Mucosa of descending colon (tissue), 3 donors: ENCODE measurements at places on chromosomes 7 and 10. TPM values are rescaled to one million over a fixed set of nuclear protein-coding genes. Genes with fewer than 3 reads are reported as not detected.
A peak's percentile ranks its signal among the peaks of the same experiment; 100 is the strongest.

GRCh38 chr7:149196705-149197171 is 1.4 kb downstream of the ZNF282 start:
- peak; percentile 35 for DNase-seq

GRCh38 chr7:123936388-123936787 is 11.3 kb downstream of the SPAM1 start:
- DNase-seq, result no peak

CRYGN gene
- total RNA-seq, result not detected

- no peak for DNase-seq
Observed at GRCh38 chr10:62637249-62638061, 167.1 kb upstream of the ADO start.

DNA sequence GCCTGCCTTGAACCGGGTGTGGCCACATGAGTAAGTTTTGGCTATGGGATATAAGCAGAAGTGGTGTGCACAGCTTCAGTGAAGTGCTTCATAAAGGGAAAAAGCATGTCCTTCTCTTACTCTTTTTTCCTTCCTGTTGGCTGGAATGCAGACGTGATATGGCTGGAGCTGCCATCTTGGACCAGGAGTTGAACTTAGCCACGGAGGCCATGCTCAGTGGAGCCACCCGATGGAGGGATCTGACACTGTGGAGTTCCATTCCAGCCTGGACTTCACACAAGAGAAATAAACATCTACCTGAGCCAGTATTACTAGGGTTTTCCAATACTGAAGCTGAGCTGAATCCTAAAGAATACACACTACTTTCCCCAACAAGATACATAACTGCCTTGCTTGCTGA is 52.3 kb downstream of the CCDC3 start:
- no peak for DNase-seq

- DNase-seq, result no peak
Observed at GRCh38 chr7:129351320-129351719, 82.9 kb upstream of the STRIP2 start.

- DNase-seq, result no peak
Observed at GRCh38 chr7:96901822-96902445, 103.4 kb upstream of the DLX6 start.

DNA sequence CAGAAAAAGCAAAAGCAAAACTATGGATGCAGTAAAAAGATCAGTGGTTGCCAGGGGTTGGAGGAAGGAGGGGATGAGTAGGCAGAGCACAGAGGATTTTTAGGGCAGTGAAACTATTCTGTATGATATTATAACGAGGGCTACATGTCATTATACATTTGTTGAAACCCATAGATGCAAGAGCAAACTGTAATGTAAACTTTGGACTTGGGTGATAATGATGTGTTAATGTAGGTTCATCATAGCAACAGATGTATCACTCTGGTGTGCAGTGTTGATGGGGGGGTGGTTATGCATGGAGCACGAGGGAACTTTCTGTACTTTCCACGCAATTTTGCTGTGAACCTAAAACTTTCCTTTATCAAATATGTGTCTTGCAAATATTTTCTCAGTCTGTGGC is 23.2 kb downstream of the SLK start:
- no peak for DNase-seq

GRCh38 chr7:2934211-2934731 is 90.2 kb upstream of the GNA12 start:
- DNase-seq, result no peak

DNA sequence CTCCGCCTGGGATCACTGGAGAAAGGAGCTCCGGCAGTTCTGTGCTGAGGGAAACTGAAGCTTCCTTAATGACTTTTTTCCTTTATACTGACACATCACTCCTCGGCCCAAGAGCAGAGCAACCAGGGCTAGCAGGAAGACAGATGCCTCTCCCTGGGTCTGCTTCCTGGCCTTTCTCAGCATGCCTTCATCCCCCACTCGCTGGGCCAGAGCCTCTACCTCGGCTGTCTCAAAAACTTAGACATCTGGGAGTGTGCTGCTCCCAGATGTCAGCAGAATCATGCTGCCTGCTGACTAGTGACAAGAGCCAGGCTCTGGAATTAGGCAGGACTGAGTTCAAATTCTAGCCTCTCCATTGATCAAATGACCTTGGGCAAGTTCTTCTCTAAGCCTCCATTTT is 24.4 kb upstream of the LRRC4 start:
- no peak for DNase-seq

GRCh38 chr10:61903928-61904344 is 2.4 kb downstream of the ARID5B start:
- no peak for DNase-seq

GRCh38 chr10:59623133-59624121 is 86.2 kb downstream of the SLC16A9 start:
- DNase-seq, result no peak

DNA sequence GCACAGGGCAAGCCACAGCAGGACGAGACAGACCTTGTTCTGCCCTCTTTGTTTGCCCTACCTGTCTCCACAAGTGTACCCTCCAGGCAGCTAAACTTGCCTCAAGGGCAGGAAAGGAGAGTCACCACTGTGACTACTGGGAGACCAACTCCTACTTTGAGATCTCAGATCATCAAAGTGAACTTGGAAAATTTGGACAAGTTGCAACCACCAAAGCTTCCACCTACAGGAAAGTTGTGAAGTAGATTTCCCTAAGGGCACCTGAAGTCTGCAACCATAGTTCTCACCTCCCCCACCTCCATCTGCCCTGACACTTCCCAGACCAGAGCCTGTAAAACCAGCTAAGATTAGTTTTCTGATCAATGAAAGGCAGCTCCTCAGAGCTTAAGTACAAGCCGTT is 2.5 kb upstream of the WDR91 start:
- DNase-seq, result no peak

- no peak for DNase-seq
Observed at GRCh38 chr10:132455986-132456847, 59.2 kb downstream of the PWWP2B start.

GRCh38 chr7:139066315-139066714 is 30.5 kb upstream of the ZC3HAV1L start:
- no peak for DNase-seq

ASB10 gene
- not detected for total RNA-seq

DNA sequence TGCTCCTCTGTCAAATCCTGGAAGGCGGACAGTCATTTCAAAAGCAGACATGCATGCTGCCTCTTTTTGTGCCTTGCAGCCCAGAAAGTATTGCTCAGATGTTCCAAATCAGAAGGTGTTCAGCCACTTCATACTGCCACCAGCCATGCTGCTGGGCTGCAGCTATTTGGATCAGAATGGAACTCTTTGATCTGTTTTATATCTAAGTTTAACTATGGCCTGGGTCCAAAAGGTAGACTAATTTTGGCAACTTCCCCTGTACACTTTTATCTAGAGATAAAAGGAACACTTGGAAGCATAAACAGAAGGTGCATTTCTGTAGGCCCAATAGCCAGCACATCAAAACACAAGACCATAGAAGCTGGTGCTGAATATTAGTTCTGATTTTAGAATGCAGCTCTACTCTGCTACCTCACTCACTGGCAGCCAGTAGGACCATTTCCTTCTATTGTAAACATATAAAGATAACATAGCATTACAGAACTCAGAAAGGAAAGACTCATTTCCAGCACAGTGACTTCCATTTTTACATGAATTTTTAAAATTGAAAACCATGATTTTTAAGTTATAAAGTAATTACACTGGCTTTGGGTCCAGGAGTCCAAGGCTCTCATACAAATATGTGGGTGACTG is 143.1 kb upstream of the CAV2 start:
- DNase-seq, result no peak

- DNase-seq, result no peak
Observed at GRCh38 chr7:116500078-116500853, 728 bp downstream of the CAV2 start.

DNA sequence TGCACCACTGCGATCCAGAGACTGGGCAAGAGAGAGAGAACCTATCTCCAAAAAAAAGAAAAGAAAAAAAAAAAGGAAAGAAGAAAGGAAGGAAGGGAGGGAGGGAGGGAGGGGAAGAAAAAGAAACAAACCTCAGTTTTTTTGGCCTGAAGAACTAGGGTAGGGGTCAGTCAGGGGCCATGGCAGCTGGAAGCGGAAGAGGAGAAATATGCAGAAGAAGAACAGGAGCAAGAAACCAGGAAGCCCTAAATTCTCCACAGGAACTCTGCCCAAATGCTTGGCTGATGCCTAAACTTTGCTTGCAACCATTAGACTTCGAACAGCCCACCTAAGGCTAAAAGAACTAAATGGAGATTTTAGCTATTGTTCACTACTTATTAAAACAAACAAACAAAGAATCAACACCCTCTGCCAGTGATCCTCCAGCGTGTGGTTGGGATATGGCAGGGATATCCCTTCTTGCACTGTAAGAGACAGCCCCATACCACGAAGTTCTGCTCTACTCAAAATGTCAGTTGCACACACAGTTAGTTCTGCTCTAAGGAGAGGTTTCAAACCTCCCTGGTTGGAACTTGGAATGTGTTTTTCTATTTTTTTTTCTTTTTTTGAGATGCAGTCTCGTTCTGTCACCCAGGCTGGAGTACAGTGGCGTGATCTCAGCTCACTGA is 139.5 kb downstream of the FAM107B start:
- no peak for DNase-seq

SORBS1 gene
- total RNA-seq, result 48.9 TPM

DNA sequence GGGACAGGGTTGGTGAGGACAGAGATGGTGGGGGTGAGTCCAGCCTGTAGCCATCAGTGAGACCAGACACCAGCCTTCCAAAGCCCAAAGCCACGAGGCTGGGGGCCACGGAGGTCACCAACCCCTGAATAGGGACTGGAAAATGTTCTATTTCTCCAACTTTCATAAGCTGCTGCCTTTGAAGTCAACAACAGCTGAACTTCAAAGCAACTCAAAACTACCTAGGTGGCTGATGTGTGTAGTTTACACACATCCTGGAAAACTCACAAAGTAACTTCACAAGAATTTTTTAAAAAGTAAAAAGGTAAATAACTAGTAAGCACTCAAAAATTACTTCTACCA is 88.8 kb downstream of the CHST15 start:
- no peak for DNase-seq

GRCh38 chr7:21828841-21829240 is 116.9 kb downstream of the CDCA7L start:
- no peak for DNase-seq

DNA sequence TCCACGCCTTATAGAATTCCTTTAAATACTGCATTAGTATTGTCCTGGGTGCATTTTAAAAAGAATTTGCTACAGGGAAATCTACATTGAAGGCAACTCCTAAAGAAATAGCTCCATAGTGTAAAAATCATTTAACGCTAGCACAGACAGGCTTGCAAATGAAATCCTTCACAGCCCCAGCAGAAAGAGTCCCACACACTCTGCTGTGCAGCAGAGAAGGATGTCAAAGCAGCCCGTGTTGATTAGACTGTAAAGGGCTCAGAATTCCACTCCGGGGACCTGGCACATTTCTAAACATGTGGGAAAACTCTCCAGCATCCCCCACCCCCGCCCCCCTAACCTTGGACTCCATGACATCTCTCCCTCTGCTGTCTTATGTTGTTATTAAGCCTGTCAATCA is 176.8 kb downstream of the CALN1 start:
- DNase-seq, result no peak

GRCh38 chr7:111954474-111955381 is 251.5 kb downstream of the DOCK4 start:
- no peak for DNase-seq

DNA sequence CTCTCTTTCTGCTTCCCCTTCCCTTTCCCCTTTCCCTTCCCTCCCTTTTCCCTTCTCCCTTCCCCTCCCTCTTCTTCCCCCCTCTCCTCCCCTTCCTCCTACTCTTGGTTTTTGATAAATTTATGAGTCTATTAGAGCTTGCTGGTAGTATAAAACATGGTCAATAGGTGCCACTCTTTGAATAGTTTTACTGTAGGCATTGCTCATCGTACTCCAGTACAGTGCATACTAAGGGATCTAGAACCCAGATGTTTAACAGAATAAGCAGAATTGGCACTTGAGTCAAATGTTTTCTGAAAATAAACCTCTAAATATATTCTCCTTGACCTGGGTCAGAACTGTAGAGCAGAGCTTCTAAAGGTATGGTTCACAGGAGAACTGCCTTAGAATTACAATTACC is 126.7 kb downstream of the SORCS3 start:
- DNase-seq, result no peak

SFTPA1 gene
- total RNA-seq, result 0.60 TPM

DNA sequence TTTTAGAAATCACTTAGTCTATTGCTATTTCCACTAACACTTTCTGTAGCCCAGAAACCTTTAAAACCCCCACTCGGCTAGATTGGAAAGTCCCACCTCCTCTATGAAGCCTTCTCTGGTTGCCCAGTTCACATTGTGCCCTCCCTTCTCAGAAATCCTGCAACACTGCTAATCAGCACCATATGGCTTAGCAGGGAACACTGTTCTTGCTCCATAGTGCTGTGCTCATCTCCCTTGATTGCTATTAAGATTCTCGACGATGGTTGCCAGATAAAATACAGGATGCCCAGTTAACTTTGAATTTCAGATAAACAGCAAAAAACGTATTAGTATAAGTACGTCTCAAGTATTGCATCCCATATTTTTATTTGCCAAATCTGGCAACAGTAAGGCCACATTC is 40.1 kb upstream of the XPNPEP1 start:
- no peak for DNase-seq

VAX1 gene
- not detected for total RNA-seq

DNA sequence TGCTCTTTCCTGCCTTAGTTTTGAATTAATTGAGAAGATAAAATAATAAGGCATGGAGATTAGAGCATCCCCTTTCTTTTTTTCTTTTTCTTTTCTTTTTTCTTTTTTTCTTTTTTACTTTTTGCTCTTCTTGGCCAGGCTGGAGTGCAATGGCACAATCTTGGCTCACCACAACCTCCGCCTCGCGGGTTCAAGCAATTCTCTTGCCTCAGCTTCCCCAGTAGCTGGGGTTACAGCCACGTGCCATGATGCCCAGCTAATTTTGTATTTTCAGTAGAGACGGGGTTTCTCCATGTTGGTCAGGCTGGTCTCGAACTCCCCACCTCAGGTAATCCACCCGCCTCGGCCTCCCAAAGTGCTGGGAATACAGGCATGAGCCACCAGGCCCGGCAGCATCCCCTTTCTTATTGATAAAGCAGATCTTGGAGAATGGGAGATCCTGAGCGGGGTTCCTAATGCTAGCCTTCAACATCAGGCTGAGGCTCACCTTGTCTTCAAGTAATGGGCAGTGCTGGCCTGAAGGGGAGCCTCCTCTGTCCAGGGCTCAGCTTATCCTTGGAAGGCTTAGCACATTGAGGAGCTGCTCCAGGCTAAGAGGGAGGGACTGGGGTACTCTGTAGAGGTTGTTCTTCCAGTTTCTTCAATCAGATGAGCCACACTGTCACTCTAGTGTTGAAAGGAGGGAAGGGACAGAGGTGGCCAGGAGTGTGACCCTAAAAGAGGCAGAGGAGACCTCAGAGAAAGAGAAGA is 27.9 kb downstream of the GSTO2 start:
- no peak for DNase-seq

CLDN4 gene
- total RNA-seq, result 1,043 TPM

- DNase-seq, result no peak
Observed at GRCh38 chr7:32204361-32205018, 134.3 kb upstream of the PDE1C start.
